Pancreas (tissue), 10 donors: ENCODE measurements at places on chromosomes 5 and 9.
A peak's percentile ranks its signal among the peaks of the same experiment; 100 is the strongest.

DNA sequence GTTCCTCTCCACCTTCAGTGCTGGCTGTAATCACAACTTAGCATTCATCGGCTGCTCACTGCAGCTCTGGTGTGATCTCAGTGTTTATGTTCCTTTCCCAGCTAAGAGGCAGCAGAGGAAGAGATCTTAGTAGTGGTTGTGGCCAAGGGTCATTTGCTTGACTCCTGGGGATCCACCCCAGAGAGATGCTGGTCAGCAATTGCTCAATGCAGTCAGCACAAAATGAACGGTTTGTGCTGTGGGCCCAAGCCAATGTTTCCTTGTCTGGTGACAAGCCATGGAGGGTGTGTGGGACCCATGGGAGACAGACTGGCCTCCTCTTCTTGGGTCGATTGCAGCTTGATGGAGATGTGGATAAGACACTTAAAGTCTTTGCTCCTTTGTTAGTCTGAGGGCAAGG lies 16.1 kb upstream of the FRMD3 start:
- H3K27me3 ChIP-seq: no peaks in the 10 kb centered on the region
- DNase-seq: no peak
- no peak overlapping the region for H3K4me3 ChIP-seq
- H3K27ac ChIP-seq: no peak overlapping the region
- no peaks in the 10 kb centered on the region for H3K4me1 ChIP-seq

DNA sequence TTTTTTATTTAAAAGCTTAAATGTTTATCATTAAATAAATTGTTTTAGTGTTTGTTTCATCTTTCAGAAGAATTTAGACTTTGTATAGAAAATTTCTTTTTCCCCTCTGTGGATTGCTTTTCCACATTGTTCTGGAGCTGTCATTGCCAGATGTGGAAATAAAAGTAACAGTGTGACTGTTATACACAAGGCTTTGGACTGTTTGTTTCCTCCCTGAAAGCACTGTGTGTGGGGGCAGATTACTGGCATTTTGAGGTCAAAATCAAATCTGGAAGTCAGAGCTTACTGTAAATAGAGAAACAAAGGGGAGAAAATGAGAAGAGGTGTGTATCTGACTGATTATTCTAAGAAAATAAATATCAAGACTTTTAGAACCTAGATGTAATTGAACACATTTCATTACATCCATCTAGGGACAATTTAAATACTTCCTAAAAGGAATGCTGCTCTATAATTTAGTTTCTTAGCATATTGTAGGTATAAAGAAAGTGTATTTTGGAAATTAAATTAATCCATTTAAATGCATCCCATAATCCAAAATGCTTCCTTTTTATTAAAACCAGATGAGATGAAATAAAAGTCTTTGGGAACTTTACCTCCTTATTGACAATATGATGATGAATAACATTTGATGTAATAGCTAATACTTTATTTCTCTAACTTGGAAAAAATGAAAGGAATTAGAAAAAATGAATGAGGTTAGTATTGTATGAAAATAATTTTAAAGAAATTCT lies 51.9 kb downstream of the ERCC6L2 start:
- no peaks in the 10 kb centered on the region for H3K4me1 ChIP-seq
- DNase-seq: no peak
- H3K36me3 ChIP-seq: no peaks in the 10 kb centered on the region
- no peaks in the 10 kb centered on the region for H3K27me3 ChIP-seq
- H3K27ac ChIP-seq: no peak overlapping the region

GRCh38 chr9:33197279-33198152 lies 30.4 kb upstream of the B4GALT1 start:
- H3K27me3 ChIP-seq: no peaks in the 10 kb centered on the region
- H3K27ac ChIP-seq: no peak overlapping the region
- no peaks in the 10 kb centered on the region for H3K4me1 ChIP-seq

- H3K4me1 ChIP-seq: peaks cover 5% of the 10 kb centered on the region
- H3K36me3 ChIP-seq: no peaks in the 10 kb centered on the region
- no peaks in the 10 kb centered on the region for H3K27me3 ChIP-seq
- H3K4me3 ChIP-seq: no peak overlapping the region
- no peak for DNase-seq
- H3K27ac ChIP-seq: no peak overlapping the region
These were observed 96.3 kb upstream of the RANBP3L start for GRCh38 chr5:36397901-36398536.

DNA sequence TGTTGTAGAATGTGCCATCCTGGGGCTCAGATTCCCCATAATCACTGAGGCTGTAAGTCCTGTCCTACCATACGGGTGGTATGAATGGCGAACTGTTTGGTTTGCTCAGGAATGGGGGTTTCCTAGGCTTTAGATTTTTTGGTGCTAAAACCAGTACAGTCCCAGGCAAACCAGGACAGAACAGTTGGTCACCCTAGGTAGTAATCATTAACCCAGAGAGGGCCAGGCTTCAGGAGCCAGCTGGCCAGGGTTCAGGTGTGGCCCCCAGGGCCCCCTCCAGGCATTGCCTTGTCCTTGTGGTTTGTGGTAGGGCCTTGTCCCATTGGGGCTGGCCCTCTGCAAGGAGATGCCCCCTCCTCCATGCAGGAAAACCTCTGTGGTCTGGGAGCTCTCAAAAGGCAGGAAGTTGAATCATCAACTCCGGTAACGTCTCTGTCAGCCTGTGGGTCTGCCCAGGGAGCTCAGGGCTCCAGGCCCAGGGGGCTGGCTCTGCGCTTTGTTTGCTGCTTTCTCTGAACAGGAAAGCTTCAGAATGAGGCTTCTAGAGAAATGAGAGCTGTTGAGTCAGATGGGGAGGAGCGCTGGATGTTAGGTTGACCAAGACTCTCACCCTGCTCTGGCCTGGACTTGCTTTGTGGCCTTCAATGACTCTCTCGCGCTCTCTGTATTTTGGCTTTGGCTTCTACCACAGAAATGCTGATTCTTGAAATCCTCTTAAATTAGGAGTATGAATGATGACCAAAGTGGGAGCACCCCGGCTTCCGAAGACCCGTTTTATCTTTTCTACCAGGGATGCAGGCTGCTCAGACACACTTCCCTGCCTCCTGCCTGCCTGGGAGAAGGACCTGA lies 22.2 kb upstream of the JADE2 start:
- peaks cover 19% of the 10 kb centered on the region for H3K4me1 ChIP-seq
- H3K27ac ChIP-seq: peak overlapping the region; percentile 88
- no peak overlapping the region for H3K4me3 ChIP-seq
- H3K27me3 ChIP-seq: no peaks in the 10 kb centered on the region
- DNase-seq: peak; percentile 74

DNA sequence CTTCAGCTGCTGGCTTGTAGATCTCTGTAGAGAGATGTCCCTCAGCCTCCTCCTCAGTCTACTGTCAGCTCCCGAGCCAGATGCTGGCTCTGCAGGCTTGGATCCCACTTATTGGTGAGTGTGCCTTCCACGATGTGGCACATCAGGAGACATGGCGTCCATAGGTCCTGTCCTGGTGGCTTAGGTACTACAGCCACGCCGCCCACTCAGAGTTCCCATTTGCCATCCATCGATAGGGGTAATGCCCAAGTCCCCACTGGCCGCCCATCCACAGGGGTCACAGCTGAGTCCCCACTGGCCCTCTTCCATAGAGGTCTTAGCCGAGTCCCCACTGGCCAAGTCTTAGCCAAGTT lies 17.3 kb downstream of the EXOC3 start:
- no peak overlapping the region for H3K4me3 ChIP-seq
- DNase-seq: no peak
- H3K36me3 ChIP-seq: peaks cover 44% of the 10 kb centered on the region
- H3K27ac ChIP-seq: no peak overlapping the region
- H3K27me3 ChIP-seq: no peaks in the 10 kb centered on the region
- no peaks in the 10 kb centered on the region for H3K4me1 ChIP-seq

- peak overlapping the region; percentile 96 for H3K27ac ChIP-seq
- no peaks in the 10 kb centered on the region for H3K36me3 ChIP-seq
- H3K4me3 ChIP-seq: peak overlapping the region; percentile 48
These were observed 123.0 kb downstream of the C9orf50 start for GRCh38 chr9:129497813-129498450.

GRCh38 chr9:130254747-130255630 lies 10.6 kb upstream of the HMCN2 start:
- H3K27ac ChIP-seq: no peak overlapping the region
- DNase-seq: no peak
- H3K27me3 ChIP-seq: no peaks in the 10 kb centered on the region
- H3K36me3 ChIP-seq: no peaks in the 10 kb centered on the region
- no peaks in the 10 kb centered on the region for H3K4me1 ChIP-seq
- no peak overlapping the region for H3K4me3 ChIP-seq

DNA sequence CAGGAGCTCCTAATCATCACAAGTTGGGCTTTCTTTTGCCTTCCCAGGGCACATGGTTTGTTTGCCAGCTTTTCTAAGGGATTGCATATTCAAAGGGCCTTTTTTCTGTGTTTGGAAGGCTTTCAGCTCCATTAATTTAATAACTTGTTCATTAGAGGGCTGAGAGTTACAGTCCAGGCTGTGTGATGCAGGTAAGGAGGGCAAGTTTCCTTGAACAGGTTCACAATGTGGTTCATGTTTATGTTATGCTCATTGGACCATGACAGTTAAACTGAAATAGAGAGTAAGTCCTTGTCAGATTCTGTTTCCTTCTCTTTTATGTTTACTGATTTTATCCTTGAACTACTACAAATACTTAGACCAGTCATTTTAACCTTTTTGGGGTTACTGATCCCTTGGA lies 174.4 kb downstream of the MARCHF11 start:
- DNase-seq: no peak
- H3K36me3 ChIP-seq: no peaks in the 10 kb centered on the region
- H3K4me3 ChIP-seq: no peak overlapping the region
- no peaks in the 10 kb centered on the region for H3K27me3 ChIP-seq
